ENCODE measurements at places on chromosomes 16 and 17. TPM values are rescaled to one million over a fixed set of nuclear protein-coding genes. Genes with fewer than 3 reads are reported as not detected.

Gene KDM6B
- polyA plus RNA-seq: 1.4 TPM

Gene TP53TG3C
- not detected for polyA plus RNA-seq

Gene SPHK1
- not detected for polyA plus RNA-seq

Gene CCL17
- polyA plus RNA-seq: not detected

Gene TTLL6
- polyA plus RNA-seq: not detected

Gene PLA2G10
- polyA plus RNA-seq: not detected

GRCh38 chr16:80997139-80997798 is 9.4 kb downstream of the CMC2 start:
- DNase-seq: no peak
- H3K27me3 ChIP-seq: no peaks in the 10 kb centered on the region
- H3K4me1 ChIP-seq: peaks cover 45% of the 10 kb centered on the region
- H3K27ac ChIP-seq: peak overlapping the region; percentile 90
- H3K4me3 ChIP-seq: peak overlapping the region; percentile 87

DNA sequence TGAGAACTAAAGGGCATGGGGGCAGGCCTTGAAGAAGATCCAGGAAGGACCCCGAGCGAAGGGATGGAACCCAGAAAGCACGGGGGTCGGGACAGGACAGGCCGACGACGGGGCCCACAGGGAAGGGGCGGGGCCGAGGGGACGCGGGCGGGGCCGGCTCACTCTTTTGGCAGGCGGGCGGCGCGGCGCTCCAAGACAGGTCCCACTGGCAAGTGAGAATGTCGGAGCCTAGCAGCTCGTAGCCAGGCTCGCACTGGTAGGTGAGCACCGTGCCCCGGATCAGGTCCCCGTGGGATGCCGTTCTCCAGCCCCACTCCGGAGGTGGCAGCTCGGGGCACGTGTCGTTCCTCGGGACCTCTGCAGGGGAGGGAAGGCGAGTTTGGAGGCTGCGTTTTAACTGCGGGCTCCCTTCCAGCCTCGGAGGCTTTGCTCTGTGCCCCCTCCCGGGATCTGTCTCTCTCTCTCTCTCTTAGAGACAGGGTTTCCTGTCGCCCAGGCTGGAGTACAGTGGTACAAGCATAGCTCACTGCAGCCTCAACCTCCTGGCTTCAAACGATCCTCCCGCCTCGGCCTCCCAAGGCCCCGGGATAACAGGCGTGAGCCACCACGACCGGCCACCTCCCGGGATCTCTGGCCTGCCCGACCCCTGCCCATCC is 13.7 kb upstream of the CDIPT start:
- H3K4me1 ChIP-seq: peaks cover 24% of the 10 kb centered on the region
- DNase-seq: no peak
- no peak overlapping the region for H3K27ac ChIP-seq
- peaks cover 16% of the 10 kb centered on the region for H3K36me3 ChIP-seq
- H3K27me3 ChIP-seq: peaks cover 36% of the 10 kb centered on the region

DNA sequence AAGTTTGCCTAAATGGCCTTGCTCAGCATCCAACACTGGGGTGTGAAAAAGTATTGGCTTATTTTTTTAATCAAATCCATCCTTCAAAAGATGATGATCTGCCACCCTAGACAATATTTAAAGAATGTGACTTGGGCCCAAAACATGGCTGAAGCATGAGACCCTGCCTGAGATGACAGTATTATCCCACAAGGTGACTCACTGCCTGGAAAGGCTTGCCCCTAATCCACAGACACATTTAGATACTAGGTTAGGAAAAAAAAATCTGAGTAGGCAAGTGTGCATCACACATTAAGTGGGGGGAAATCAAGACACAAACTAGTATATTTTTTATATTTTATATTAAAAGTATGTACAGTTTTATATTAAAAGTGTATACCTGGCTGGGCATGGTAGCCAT is 38.4 kb downstream of the TOM1L2 start:
- H3K4me3 ChIP-seq: no peak overlapping the region
- no peaks in the 10 kb centered on the region for H3K36me3 ChIP-seq
- H3K27me3 ChIP-seq: no peaks in the 10 kb centered on the region

DNA sequence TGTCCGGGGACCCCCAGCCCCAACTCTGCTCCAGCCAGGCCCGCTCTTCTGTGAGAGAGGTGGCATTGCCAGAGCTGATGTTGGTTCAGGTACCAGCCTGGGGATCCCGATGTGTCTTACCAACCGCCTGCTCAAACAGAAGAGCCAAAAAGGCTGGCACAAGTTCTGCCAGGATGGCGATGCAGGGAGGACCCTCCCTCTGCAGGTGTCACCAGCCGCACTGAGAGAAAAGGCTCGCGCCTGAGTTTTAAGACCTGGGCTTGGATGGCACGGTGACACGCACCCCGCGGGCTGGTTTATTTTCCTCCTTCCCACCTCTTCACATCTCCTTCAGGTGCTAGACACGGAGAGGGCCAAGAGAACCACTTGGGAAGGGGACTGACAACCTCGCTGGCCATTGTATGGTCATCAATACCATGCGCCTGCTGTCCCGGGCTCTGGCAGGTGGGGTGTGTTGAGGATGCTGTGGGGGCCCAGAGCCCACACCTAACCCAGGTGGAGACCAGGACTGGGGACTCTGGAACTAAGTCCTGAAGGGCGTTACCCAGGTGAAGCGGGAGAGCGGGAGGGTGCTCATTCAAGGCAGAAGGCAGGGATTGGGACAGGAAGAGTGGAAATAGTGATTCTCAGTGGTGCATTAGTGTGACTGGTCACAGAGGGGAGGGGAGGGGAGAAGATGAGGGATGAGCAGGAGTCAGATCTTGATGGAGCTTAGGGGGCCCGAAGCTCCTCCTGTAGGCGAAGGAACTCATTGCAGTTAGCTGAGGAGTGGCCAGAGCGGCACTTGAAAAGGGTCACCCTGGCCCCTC is 16.3 kb downstream of the FOXJ1 start:
- H3K4me1 ChIP-seq: peaks cover 15% of the 10 kb centered on the region
- H3K27ac ChIP-seq: no peak overlapping the region
- no peak for DNase-seq
- no peak overlapping the region for H3K4me3 ChIP-seq
- no peaks in the 10 kb centered on the region for H3K27me3 ChIP-seq
- H3K36me3 ChIP-seq: no peaks in the 10 kb centered on the region

DNA sequence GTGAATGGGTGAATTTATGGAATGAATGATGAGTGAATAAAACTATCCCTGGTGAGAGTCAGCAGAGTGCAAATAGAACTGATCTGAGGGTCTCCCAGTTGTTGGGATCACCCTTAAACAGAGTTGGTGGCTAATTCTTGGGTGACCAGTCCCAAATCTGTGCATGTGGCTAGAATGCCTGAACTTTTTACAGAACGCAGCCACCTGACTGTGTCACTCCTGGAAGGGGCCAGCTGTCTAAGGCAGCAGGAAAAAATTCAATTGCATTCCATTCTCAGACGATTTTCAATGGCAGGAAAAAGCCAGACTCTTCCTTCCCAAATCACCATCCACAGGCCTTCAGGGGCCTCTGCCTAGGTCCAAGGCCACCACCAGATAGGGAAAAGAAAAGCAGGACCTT is 43.5 kb downstream of the BEAN1 start:
- H3K27ac ChIP-seq: peak overlapping the region; percentile 87
- H3K4me3 ChIP-seq: no peak overlapping the region
- DNase-seq: no peak
- peaks cover 22% of the 10 kb centered on the region for H3K27me3 ChIP-seq
- peaks cover 10% of the 10 kb centered on the region for H3K4me1 ChIP-seq

GRCh38 chr16:11615748-11616447 is 29.2 kb upstream of the LITAF start:
- H3K4me1 ChIP-seq: peaks cover 39% of the 10 kb centered on the region
- DNase-seq: no peak
- no peak overlapping the region for H3K27ac ChIP-seq
- no peak overlapping the region for H3K4me3 ChIP-seq
- H3K27me3 ChIP-seq: peaks cover 6% of the 10 kb centered on the region
- H3K36me3 ChIP-seq: no peaks in the 10 kb centered on the region

All from naive B cell (primary cell).